K562 (cell line): ENCODE measurements at places on chromosomes 13 and 19.

GRCh38 chr13:31717583-31717982, 21.7 kb upstream of the RXFP2 start:
- no peak for DNase-seq

DNA sequence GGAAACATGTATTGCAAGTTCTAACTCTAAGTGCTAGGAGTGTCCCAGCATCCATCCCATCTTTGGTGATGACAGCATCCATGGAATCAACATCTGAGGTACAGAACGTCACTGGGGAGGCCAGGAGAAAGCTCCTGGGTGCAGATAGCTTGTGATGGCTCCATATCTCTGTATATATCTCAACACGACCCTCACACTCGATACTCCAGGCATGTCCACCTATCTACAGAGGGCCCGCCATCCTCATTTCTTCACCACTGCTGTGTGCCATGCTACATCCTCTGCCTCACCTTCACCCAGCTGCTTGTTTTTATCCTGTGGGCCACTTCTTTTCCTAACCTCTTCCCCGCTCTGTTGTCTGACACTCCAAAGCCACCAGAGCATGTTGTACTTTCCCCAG, 100.4 kb upstream of the SERP2 start:
- DNase-seq = no peak

DNA sequence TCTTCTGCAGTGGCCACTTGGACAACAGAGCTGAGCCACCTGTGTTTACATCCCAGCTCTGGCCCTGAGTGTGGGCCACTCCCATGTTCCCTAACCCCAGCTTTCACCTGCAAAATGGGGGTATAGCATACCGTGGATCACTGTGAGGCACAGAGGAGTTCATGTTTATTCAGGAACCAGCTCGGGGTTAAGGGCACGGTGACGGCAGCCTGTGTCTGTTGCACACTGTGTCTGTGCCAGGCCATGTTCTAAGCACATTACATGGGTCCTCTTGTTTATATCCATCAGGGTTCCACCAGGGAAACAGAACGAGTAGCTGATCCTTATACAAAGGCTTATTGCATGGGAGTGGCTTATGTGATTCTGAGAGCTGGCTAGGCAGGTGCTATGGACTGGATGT, 14.0 kb upstream of the IGLON5 start:
- no peak for DNase-seq

GRCh38 chr19:30344446-30345425, 27.4 kb upstream of the ZNF536 start:
- DNase-seq = no peak

GRCh38 chr19:35992907-35993765, 1.9 kb upstream of the SDHAF1 start:
- no peak for DNase-seq

DNA sequence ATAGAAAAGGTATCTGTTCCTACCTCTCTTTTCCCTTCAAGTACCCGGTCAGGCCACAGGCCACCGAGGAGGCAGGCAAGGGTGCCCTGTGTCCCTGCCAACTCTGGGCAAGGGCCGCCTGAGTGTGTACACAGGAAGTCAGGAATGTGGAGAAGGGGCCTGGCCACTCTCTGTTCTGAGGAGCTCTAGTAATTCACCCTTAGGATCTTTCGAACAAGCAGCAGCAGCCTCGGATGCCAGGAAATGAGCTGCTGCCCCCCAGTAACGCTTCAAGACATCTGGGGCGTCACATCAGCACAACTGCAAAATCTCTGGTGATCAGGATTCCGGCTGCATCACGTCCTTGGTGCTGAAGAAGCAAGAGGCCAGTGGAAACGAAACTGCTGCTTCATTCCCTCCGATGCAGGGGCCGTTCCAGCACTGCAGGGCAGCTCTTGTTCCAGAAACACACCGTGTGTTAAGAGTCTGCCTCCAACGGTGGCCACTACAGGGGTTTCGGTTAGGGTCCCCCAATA, 2.0 kb downstream of the RAB20 start:
- DNase-seq = no peak

- no peak for DNase-seq
These were observed 131.8 kb downstream of the IRS2 start for GRCh38 chr13:109654341-109655205.

GRCh38 chr19:2332341-2333026, 4.0 kb downstream of the SPPL2B start:
- DNase-seq = no peak

DNA sequence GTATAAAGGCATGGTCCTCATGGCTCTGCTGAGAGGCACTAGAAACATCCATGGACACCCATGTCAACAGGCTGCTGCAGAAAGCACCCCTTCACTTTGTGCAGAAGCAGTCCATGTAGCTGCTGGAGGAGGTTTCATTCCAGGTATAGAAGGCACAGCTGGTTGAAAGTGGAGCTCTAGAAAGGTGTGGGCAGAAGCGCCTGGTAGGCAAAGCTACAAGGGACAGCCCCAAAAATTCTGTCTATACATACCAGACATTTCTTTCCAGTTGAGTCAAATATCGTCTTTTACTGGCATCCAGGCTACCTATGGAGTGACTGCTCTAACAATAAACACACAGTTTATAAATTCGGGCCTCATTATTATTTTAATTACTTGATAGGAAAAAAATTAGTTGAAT, 129.3 kb downstream of the ENOX1 start:
- DNase-seq = no peak

- DNase-seq = no peak
These were observed 23.4 kb upstream of the CYSLTR2 start for GRCh38 chr13:48630291-48630690.

GRCh38 chr19:19120308-19121231, 17.7 kb downstream of the TMEM161A start:
- peak; percentile 99 for DNase-seq

DNA sequence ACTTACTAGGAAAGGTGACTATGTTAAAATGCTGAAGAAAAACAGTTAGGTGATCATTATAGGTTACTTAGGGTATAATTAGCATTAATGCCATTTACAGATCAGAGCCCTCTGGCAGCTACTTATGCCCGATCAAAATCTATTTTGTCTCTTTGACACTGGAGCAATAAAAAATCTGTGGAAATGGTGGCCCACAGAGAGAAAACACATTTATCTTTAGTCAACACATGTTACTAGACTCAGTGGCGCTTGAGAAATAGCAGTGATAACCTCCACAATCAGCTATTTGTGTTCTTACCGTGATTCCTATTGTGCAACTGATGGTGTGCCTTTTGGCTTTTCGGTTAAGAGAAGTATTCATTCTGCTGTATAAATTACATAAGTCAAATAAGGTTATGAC, 1519.6 kb downstream of the PCDH9 start:
- DNase-seq = no peak

DNA sequence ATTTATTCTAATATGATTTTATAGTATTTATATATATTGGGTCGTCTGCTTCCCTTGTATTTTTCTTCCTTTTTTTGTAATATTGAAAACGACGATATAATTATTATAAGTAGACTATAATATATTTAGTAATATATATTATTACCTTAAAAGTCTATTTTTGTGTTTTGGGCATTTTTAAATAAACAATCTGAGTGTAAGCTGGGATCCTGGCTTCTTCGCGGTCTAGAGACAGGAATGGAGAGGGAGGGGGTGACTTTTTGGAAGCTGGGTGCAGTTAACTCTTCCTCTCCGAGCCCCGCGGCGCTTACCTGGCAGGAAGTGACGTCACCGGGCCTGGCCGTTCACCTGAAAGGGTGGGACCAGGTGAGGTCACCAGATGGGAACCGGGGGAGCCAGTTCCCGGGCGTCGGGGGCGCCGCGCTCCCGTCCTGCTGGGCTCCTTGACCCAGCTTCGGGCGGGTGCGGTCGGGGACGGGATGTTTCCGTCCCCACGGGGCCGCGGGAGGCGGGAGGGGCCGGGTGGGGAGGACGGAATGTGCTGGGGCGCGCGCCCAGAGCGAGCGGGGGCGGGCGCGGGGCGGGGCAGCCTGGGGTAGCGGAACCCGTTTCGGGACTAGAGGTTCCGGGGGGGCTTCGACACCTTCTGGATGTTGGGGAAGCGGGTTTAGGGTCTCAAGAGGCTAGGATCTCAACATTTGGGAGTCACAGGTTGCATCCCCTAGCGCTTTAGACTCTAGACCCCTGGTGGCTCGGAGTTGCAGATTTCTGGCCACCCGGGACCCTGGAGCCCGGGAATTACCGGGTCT, 2.8 kb downstream of the ZFP36 start:
- peak; percentile 63 for DNase-seq

- DNase-seq = peak; percentile 54
These were observed 116.4 kb downstream of the TM9SF2 start for GRCh38 chr13:99617474-99618255.

- DNase-seq = peak; percentile 1
These were observed 548.2 kb downstream of the GPC5 start for GRCh38 chr13:91946498-91947070.

DNA sequence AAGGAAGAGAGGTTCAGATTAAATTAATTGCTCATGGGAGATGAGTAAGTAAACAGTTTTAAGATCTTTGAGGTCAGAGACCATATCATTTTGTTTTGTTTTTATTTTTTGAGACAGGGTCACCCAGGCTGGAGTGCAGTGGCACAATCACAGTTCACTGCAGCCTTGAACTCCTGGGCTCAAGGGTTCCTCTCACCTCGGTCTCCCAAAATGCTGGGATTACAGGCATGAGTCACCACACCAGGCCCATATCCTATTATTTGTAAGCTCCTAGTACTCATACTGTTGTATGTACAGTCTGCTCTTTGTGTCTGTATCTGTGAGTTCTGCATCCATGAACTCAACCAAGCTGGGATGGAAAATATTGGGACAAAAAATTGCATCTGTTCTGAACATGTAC, 6.0 kb upstream of the RASL11A start:
- DNase-seq = no peak

DNA sequence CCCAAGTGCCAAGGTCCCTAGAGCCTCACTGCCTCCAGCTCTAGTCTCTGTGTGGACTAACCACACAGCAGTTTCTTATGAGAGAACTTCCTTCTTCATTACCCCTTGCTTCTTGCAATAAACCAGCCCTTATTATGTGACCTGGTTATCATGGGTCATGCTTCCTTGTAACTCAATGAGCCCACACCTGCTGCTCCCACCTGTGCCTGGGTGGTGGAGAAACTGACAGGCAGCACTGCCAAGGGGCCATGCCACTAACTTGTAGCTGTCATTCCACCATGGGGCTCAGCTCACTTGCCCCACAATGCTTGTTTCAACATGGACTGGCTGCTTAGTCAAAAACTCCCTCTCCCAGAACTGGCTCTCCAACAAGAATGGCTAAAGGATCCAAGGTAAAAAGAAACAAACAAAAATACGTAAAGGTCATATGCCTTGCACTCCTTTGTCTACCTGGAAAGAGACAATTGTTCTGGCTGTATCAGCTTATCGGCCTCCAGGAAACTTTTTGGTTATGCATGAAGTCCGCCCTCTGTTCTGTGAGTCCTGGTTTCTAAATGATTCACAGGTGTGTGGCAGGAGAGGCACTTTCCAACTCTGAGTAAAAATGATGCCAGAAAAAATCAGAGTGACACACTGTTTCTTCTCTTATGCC, 446.4 kb downstream of the COG6 start:
- no peak for DNase-seq

DNA sequence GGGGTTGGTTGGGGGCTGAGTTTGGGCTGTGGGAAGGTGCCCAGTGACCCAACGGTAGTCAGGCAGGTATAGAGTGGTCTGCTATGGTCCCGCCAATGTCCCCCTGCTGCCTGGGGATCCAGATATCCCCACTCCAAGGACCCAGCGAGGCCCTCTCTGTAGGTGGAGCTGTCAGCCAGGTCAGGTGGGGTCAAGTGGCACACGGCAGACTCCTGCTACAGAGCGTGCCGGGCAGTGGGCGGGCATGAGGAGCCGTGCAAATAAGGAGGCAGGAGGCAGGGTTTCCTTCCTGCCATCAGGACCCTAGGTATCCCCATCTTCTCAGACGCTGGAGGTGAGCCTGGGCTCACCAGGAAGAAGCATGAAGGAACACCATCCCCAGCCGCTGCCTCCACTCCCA, 14.9 kb downstream of the EVI5L start:
- DNase-seq = no peak

DNA sequence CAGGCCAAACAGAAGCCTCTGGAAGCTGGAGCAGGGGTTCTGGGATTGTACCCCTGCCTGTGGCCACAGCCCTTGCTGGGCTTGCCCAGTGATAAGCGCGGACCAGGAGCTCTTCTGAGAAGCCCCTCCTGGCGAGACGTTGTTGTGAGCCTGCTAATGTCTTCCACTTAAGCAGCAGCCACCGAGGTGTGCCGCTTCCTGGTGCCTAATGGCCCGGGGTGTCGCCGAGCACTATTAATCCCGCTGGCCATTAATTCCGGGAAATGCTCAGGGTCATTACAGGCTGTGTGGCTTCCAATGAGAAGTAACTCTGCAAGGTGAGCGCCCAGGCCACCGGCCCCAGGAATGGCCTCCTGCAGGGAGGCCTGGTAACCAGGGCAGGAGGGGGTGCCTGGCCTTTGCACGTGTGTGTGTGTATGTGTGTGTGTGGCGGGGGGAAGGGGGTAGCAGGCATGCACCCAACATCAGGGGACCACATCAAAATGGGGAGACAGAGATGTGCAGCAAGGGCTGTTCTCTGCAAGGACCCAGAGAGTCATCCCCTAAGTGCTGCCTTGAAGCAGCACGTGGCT, 175.0 kb downstream of the URI1 start:
- no peak for DNase-seq

DNA sequence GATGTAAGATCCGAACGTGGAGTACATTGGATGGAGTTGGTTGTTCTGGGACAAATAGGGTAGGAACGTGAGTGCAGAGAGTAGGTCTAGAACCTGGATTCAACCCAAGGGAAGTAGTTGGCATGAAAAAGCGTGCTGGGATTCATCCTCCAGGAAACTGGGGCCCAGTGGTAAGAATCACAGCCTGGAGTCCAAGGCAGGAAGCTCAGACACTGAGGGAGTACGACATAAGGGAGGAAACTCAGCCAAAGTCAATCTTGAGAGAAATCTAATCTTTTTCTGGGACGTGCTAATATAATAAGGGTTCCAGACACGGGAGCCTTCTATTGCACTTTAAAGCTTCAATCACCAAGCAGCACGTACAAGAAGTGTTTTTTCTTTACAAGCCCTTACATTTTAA, 46.4 kb downstream of the DLEU7 start:
- no peak for DNase-seq

GRCh38 chr13:71864094-71864985, 2.7 kb downstream of the DACH1 start:
- DNase-seq = no peak
